ENCODE measurements at places on chromosomes 5 and 9.
A peak's percentile ranks its signal among the peaks of the same experiment; 100 is the strongest.

GRCh38 chr5:110342683-110343082, 383.8 kb downstream of the TMEM232 start:
- no peak for DNase-seq

DNA sequence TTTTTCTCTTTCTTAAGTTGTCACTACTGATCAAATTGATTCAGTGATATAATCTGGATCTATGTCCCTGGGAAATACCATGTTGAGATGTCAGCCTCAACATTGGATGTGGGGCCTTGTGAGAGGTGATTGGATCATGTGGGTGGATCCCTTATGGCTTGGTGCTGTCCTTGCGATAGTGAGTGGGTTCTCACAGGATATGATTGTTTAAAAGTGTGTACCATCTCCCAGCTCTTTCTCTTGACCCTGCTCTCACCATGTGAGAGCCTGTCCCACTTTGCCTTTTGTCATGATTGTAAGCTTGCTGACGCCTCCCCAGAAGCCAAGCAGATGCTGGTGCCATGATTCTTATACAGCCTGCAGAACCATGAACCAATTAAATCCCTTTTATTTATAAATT, 68.6 kb downstream of the ST8SIA4 start:
- DNase-seq: no peak

- no peak for DNase-seq
These were observed 25.9 kb downstream of the QRFP start for GRCh38 chr9:130870491-130871381.

GRCh38 chr9:81214975-81215374, 474.4 kb downstream of the TLE1 start:
- no peak for DNase-seq

DNA sequence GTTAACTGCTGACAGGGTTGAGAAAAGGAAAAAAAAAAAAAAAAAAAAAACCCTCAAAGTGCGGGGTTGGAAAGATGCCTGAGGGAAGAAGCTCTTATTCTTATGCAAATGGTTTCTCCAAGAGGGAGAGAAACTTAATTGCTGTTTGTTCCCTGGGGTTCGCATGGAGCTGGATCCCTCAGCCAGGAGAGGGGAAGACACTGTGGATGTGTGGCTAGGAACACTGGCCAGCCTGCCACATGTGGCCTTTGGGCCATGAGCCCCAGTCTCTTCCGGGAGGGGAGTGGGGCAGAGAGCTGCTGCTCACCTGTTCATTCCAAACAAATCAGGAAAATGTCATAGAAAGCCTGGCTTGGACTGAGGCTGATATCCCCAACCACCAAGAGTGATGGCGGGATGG, 9.4 kb upstream of the SCGB3A2 start:
- no peak for DNase-seq

DNA sequence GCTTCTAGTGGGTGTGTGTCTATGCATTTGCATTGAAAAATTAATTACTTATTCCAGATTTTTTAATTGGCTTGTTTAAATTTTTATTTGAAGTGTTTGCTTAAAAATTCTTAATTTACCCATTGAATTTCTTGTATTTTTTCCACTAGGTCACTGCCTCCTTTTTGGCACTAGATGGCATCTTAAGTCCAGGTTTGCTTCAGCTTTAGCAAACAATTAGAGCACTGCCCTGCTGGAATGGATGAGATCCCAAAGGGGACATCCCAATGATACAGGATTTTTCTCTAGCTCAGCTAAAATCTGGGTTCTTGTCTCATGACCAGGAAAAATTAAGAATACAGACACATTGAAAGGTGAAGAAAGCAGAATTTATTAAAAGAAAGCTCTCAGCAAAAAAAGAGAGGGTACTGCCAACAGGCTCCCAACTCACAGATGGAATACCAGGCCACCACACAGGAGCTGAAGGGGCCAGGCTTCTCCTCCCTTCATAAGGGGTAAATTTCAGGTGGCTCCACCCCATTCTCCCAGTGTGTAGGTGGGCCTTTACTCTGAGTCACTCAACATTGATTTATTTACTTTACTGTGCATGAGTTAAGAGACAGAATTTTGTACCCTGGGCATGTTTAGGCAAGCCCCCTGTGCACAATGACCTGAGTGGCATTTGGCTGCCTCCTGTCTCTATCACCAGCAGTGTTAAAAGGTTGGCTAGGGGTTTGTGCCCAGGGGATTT, 532.4 kb downstream of the ANXA1 start:
- DNase-seq: peak; percentile 32

- peak; percentile 33 for DNase-seq
These were observed 90.8 kb downstream of the PLPPR1 start for GRCh38 chr9:101119206-101119819.

GRCh38 chr5:178232124-178232919, at the start of gene PHYKPL:
TSS of gene PHYKPL (minus strand) at chr5:178232802. CDS start at chr5:178232550, 252 bp downstream.
- DNase-seq: peak; percentile 66

DNA sequence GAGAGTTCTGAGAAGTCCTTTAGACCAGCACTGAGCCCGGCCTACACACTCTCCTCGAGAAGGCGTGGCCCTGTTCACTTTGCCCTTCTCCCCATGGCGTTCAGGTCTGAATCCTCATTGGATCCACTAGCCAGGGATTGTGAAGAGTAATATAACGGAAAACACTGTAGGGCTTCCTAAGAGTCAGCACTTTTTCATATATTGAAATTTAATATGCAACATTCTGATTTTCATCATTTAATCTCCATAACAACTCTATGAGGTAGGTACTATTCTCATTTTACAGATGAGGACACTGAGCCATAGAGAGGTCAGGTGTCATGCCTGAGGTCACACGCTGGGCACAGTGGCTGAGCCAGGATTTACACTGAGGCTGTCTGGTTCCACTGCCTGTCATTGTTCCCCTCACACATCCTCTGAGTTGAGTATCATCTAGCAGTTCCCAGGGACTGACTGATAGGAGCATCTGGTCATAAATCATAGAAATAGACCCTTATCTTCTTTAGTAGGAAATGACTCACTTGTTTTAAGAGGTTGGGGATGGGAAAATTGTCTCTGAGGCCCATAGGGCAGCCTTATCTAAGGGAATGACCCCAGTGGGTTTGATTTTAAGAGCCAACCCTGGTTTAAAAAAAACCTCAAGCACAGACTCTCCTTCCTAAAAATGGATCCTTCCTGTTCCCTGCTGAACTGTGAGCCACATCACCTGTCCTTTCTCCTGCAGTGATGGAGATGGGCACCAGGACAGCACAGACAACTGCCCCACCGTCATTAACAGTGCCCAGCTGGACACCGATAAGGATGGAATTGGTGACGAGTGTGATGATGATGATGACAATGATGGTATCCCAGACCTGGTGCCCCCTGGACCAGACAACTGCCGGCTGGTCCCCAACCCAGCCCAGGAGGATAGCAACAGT, 41.2 kb downstream of the THBS4 start:
- DNase-seq: no peak

DNA sequence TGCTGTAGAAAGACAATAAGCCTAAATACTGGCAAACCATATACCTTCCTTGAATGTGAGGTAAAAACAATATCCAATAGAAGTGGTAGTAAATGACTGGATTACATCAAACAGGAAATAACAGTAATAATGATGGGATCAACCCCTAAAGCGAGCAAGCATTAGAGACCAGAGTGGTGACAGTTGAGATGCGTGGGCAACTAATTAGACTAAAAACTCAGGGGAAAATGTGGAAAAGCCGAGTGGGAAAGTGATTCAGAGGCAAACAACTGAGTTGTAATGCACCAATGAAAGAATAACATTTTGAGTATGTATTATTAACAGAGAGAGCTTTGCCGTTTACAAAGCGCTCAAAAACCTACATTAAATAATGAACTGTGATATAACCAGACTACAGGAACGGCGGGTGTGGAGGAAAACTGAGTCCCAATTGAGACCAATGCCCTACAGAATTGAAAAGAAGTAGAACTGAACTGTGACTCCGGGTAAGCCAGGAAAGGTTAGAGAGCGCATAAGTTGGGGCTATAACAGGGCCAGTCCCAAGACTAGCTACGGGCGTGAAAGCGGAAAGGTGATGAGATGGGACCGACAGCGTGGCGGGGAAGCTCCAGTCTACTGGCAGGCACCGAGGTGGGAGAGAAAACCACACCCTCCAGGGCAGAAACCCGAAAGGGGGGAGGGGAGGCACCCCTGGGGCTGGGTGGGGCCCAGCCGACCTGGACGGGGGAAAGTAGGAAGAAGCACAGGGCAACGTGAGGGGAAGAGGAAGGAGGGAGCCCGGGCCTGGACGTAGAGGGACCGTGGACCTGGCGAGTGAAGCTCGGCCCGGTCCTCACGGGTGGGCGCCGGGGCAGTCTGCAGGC, 592 bp downstream of the UBAP2 start:
- DNase-seq: no peak

GRCh38 chr9:214648-215493, at the start of gene DOCK8:
TSS of gene DOCK8 (plus strand) at chr9:214865. CDS start at chr9:214977, 112 bp downstream.
- peak; percentile 94 for DNase-seq

DNA sequence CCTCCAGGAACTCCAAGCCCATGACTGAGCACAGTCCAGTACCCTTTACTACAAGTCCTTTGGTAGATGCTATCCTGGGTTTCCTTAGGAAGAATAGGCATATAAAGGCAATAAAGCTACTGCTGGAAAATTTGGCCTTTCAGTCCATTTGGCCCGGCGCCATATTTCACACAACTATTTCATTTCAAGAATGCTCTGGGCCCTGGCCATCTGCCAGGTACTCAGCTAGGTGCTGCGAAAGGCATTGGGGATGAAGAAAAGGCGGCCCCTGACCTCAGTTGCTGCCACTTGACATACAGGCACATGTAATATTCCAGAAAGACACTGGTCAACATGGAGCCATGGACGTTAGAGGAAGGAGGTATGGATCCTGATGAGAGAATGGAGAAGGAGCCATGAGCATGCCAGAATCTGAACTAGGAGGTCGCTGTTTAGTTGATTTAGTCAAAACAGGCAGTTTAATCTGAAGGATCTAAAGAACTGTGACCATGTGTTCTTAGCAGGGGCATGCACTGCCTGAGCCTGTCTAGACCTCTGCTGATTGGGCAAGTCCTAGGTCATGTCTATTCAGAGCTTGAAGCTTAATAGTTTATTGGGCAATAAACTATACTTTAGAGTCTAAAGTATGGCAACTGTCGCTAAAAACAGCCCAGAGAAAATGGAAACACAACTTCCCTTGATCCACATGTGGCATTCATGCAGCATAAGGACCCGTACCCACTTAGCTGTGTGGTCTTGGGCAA, 149.3 kb downstream of the MELK start:
- DNase-seq: no peak

GRCh38 chr5:138824924-138825863, 49.9 kb downstream of the LRRTM2 start:
- peak; percentile 29 for DNase-seq

GRCh38 chr9:98485706-98486105, 223.0 kb downstream of the GABBR2 start:
- no peak for DNase-seq

GRCh38 chr9:134367791-134368490, 41.7 kb downstream of the RXRA start:
- no peak for DNase-seq

DNA sequence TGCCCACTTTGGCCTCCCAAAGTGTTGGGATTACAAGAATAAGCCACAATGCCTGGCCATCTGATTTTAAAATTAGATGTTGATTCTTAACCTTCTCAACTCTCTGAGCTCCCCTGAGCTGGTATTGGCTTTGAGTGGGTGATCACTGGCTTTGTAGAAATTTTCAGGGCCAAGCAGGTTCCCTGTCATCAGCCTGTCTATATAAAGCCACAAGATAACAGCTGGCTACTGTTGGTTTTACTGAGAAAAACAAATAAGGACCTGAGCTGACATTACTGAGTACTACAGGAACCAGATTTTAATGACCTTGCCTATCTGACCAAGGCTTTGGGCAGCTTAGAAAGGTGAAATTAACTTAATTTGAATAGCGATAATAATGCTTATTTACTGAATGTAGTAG, 153.6 kb downstream of the MSX2 start:
- no peak for DNase-seq

- DNase-seq: no peak
These were observed 171.9 kb downstream of the KDM4C start for GRCh38 chr9:6929441-6930215.

DNA sequence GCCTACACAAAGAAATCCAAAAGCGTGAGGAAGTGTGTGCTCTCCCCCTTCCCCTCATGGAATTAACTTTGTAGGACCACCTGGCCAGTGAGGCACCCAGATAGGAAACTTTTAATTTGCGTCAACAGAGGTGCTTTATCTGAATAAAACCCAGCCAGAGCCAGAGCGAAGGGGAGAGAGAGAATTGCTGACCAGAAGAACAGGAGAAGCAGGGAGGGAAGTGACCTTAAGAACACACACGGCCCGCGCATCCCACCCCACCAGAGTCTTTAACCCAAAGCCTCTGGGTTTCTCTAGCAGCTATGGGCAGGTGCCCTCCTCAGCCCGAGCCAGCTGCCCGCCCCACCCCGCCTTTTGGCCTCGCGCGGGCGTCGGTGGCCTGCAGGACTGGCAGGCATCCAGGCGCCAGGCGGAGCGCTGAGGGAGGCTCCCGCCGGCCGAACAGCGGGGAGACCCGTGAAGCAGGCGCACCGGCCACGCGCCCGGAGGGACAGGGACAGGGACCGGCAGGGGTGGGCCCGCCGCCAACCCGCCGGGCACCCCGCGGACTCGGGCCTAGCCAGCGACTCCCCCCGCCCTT, 580 bp downstream of the ERAP1 start:
- peak; percentile 63 for DNase-seq
